NCI-H510A treated with DMSO at 0.1 percent for 48 hours (cell line): ENCODE measurements at places on chromosomes 1 and 21.

- DNase-seq: no peak
Observed at GRCh38 chr1:95003433-95003738, 69.4 kb downstream of the ALG14 start.

GRCh38 chr1:44842862-44843655 lies at the start of gene PTCH2:
PTCH2 (minus strand) TSS chr1:44843253; CDS start chr1:44842932, 321 bp downstream.
- peak; percentile 39 for DNase-seq

- peak; percentile 42 for DNase-seq
Observed at GRCh38 chr1:3671371-3672180, 19.3 kb downstream of the TP73 start.

DNA sequence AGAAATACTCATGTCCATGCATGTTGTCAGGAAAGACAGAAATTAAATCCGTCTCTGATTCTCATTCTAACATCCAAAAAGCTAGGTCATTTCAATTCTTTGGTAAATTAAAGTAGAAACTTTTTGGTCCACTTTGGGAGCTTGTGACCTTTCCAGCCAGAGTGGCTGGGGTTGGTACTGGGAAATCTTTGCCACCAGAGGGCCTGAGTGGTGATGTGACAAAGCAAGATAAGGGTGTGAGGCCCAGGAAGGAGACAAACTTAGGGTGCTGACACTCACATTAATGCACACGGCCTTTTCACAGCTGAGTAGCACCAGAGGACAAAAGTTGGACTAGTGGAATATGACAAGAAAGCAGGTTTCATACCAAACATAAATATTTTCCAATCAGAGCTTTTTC lies 144.3 kb downstream of the DNM3 start:
- no peak for DNase-seq

DNA sequence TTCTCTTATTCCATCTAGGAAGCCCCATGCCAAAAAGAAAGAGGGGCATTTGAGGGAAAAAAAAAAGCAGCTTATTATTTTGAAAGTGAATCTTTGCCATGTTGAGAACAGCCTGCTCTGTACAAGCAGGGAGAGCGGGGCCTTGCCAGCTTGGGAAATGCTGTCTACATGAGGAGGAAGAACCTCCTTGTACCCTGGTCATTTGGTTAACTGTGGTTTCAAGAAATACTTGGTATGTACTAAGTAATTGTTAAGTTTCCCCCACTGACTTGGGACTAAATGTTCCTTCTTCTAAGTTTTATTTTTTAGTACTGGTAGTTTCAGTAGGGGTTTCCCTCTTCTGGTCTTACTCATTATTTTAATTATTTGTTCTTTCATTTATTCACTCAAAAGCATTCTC lies 144.1 kb upstream of the HOOK1 start:
- DNase-seq: no peak

- DNase-seq: peak; percentile 56
Observed at GRCh38 chr1:234214911-234215892, 158.1 kb upstream of the COA6 start.

- no peak for DNase-seq
Observed at GRCh38 chr1:22089134-22089571, 36.6 kb downstream of the CDC42 start.

DNA sequence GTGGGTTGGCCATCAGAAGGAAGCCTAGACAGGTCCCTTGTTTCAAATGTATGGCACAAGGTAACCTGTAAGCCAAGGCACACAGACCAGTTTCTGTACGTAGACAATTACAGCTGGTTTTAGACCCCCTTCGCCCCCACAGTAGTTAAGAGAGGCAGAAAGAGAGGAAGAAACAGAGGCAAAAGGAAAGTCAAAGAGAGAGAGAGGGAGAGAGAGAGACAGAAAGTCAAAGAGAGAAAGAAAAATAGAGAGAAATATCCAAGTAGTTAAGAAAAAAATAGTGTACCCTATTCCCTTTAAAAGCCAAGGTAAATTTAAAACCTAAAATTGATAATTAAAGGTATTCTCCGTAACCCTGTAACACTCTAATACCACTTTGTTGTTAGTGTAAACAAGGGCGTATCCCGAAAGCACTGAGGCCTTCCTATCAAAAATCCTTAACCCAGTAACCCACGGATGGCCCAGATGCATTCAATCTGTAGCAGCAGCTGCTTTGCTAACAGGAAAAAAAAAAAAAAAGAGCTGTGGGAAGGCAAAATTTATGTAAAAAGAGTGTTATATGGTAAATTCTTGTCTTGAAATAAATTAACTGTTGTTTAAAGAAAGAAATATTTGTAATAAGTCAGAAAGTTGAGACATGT lies 49.4 kb downstream of the ADCY10 start:
- DNase-seq: no peak

DNA sequence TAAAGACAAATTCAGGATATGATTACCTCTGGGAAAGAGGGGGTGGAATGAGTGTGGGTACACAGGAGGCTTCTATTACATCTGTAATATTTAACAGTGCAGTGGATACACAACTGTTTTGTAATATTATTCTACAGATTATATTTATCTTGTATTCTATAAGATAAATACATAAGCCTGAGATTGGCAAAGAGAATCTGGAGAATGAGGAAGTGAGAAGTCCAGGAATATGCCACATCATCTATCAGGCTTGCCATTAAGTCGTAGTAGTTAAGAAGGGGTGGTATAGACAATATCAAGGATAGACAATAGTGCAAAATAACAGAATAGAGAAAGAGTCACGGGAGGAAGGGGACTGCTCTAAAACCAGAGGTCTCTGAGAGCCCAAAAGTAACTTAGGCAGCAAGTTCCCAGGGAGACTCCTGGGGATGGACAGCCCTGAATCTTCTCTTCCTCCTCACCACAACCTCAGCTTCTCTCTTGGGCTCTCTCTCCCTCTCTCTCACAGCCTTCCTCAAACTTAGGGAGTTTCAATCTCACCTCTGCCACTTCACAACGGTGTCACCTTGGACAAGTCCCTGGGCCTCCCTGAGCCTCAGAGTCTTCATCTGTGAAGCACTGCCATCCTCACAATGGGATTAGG lies 14.0 kb upstream of the PTAFR start:
- no peak for DNase-seq

- DNase-seq: no peak
Observed at GRCh38 chr1:24696756-24697330, 48.4 kb upstream of the CLIC4 start.

DNA sequence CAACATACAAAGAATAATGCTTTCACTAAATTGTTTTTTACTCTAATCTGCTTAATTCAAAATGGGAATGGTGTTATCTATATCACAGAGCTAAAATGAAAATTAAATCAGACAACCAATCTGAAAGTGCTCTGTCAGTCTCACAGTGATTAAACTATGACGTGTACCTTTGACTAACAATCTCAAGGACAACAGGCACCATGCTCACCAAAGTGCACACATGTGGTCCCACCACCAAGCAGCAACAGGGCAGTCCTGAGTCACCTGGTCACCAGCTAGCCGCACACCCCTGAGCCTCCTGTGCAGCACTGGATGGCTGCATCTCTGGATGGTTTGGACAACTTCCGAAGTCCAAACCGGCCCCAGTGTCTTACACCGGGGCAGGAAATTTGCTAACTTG lies 54.5 kb upstream of the NADK start:
- no peak for DNase-seq

DNA sequence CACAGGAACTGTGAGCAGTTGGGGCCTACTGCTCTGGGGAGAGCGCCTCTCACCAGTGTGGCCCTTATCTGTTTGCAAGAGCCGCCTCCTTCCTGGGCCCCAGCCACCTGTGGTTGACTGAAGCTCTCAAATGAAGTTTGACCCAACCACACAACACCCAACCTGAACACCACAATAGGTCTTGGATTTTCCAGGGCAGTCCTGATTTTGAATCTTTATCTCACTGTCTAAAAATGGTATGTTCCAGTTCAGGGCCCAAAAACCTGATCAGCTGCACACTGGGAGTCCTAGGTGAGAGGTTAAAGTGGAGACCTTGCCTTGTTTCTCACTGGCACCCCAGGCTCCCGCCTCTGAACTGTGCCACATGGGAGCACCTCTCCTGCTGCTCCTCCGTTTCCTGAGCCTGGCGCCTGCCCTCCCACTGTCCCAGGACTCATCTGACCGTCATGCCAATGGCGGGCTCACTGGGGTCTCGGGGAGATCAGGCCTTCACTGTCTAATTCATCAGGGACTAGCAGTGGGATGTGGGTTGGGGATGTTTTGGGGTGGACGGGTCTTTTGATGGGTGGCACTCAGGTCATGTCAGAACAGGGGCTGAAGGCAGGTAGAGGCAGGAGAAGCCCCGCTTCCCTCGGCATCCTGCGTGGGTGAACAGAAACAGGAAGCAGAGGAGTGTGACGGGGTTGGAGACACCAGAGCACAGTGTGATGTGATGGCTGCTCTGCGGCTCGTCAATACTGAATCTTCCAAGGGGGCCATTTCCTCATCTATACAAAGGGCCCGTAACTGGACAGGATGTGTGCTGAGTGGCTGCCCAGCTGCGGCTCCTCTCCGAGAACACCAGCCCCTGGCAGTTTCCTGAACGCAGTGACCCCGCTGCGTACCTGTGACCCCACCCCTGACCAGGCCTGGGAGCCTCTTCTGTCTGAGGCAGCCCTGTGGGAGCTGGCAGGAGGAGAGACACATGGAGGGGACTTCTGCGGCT lies 59.6 kb upstream of the ITPKB start:
- DNase-seq: no peak

- DNase-seq: no peak
Observed at GRCh38 chr1:170174395-170174794, 28.6 kb downstream of the NTMT2 start.

DNA sequence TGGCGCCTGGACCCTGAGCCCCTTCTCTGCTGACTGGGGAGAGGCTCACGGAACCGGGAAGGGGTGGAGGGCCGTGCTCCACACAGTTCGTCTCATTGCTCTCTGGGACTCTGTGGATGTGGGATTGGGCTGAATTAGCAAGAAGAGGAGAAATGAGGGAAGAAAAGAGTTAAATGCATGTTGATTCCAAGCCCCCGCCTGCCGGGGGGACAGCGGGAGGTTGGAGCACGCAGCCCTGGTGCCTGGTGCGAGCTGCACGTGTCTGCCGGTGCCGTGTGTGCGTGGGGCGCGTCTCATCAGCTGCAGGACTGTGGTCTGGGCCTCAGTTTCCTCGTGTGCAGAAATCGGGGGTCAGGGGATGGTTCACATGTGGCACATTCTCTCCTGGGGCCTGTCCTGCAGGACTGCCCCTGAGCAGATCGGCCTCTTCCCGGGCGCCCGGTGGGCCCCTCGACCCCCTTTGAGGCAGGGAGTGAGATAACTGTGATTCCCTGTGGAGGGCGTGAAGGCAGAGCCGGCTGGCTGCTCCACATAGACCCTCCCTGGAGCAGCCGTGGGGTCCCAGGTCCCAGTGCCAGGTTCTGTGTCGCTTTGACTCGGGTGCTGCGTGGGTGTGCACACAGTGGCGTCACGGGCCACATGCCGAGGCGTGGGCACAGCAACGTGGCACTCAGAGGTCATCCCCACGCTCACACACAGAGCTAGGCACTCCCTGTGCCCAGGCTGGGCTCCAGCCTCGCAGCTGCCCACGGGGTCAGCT lies 11.4 kb downstream of the SAMD11 start:
- no peak for DNase-seq

DNA sequence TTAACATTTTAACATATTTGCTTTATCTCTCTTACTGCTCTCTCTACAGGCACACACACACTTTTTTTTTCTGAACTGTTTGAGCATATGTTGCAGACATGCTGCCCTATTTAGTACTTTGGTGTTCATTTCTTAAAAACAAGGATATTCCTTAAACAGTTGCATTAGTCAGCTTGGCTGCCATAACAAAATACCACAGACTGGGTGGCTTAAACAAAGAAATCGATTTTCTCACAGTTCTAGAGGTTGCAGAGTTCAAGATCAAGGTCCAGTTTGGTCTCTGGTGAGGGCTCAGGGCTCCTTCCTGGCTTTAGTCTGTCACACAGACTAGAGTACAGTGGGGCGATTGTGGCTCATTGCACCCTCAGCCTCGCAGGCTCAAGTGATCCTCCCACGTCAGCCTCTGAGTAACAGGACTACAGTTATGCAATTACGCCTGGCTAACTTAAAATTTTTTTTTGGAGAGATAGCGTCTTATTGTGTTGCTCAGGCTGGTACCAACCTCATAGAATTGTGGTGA lies 46.7 kb downstream of the RPRD2 start:
- DNase-seq: no peak

DNA sequence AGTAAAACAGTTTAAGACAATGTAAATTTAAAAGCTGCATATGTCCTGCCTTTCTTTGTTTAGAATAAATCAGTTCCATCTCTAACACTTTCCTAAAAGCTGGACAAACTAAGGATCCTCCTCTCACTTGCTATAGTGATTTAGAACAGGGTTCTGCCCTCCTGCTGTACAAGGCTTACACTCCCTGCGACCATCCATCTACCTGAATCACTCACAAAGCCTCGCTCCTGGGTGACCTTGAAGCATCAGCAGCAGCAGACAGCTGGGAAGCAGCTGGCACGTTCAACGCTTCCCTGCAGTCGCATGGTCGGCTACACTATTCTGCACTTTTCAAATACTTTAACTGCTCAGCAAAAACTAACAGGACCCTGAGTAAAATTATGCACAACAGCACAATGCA lies 128.0 kb downstream of the NTPCR start:
- no peak for DNase-seq

GRCh38 chr1:85799737-85800136 lies 91.5 kb upstream of the ZNHIT6 start:
- DNase-seq: no peak

GRCh38 chr1:2103266-2103900 lies 53.2 kb downstream of the PRKCZ start:
- DNase-seq: no peak

DNA sequence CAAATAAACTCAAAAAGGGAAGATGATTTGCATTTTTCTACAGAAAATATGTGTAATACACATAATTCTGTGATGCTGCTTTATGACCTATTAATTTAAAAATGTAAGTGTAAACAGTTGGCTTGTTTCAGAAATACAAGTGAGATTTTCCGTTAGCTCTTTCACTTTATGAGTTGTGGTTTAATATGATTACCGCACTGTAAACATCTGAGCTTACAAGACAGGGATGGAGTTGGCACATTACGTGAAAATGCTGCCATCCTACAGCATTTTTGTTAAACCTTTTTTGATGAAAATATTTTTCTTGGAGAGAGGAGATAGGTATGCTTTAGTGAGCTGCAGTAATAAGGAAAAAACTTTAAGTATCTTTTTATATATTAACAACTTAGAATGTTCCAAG lies 426.8 kb upstream of the ADAMTS5 start:
- DNase-seq: no peak

- no peak for DNase-seq
Observed at GRCh38 chr1:171616586-171616985, 5.5 kb upstream of the MYOCOS start.

GRCh38 chr1:112651205-112651604 lies 23.3 kb upstream of the MOV10 start:
- no peak for DNase-seq

- DNase-seq: peak; percentile 62
Observed at GRCh38 chr1:229781453-229781852, 155.4 kb downstream of the URB2 start.

GRCh38 chr21:38477226-38477625 lies 21.1 kb downstream of the ERG start:
- no peak for DNase-seq

GRCh38 chr1:25095635-25096200 lies 136.6 kb downstream of the SYF2 start:
- DNase-seq: no peak

GRCh38 chr1:84957966-84958365 lies 38.9 kb downstream of the MCOLN2 start:
- DNase-seq: no peak

GRCh38 chr1:166182281-166182680 lies 15.5 kb upstream of the FAM78B start:
- no peak for DNase-seq
